Sigmoid colon (tissue), 7 donors: ENCODE measurements at places on chromosomes 5 and 9. TPM values are rescaled to one million over a fixed set of nuclear protein-coding genes. Genes with fewer than 3 reads are reported as not detected.

GRCh38 chr5:159552751-159553150 lies 222.5 kb upstream of the IL12B start:
- no peak overlapping the region for H3K27ac ChIP-seq
- H3K4me1 ChIP-seq, result no peaks in the 10 kb centered on the region
- no peaks in the 10 kb centered on the region for H3K36me3 ChIP-seq

NR5A1 gene
- polyA plus RNA-seq, result 0.60 TPM

GRCh38 chr9:97673922-97674321 lies 23.2 kb downstream of the XPA start:
- H3K4me3 ChIP-seq, result no peak overlapping the region
- H3K27me3 ChIP-seq, result no peaks in the 10 kb centered on the region
- peaks cover 23% of the 10 kb centered on the region for H3K36me3 ChIP-seq
- no peaks in the 10 kb centered on the region for H3K4me1 ChIP-seq

GRCh38 chr5:109345699-109346098 lies 64.1 kb downstream of the PJA2 start:
- H3K27me3 ChIP-seq, result no peaks in the 10 kb centered on the region
- H3K36me3 ChIP-seq, result peaks cover 16% of the 10 kb centered on the region
- H3K4me3 ChIP-seq, result no peak overlapping the region
- no peak for DNase-seq

- H3K27ac ChIP-seq, result no peak overlapping the region
- H3K4me3 ChIP-seq, result no peak overlapping the region
- no peaks in the 10 kb centered on the region for H3K4me1 ChIP-seq
- H3K36me3 ChIP-seq, result no peaks in the 10 kb centered on the region
- DNase-seq, result no peak
These were observed 106.1 kb upstream of the FBXL17 start for GRCh38 chr5:108487951-108488350.

DNA sequence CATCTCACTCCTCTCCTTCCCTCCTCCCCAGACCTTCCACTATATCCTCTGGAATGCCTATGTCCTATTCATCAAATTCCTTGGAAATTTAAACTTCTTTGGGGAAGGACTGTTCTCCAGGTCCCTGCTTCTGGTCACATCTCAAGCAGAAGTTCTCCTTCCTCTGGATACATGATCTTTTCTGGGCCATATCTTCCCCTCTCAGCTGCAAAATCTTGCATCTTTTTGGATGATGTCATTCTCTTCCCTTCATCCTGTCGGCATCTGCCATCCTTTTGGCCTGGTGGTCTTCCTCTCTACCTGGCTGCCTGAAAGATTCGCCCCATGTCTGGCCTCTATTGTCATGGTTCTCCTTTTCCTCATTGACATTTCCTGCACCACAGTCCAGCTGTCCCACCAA lies 5.2 kb upstream of the DIRAS2 start:
- no peaks in the 10 kb centered on the region for H3K36me3 ChIP-seq
- H3K4me3 ChIP-seq, result no peak overlapping the region
- peaks cover 5% of the 10 kb centered on the region for H3K4me1 ChIP-seq
- H3K27ac ChIP-seq, result no peak overlapping the region

EXOC3 gene
- polyA plus RNA-seq, result 60.9 TPM

CD274 gene
- 1.4 TPM for polyA plus RNA-seq

SHROOM1 gene
- polyA plus RNA-seq, result 25.1 TPM

- no peak overlapping the region for H3K27ac ChIP-seq
- no peak overlapping the region for H3K4me3 ChIP-seq
- no peaks in the 10 kb centered on the region for H3K36me3 ChIP-seq
- H3K4me1 ChIP-seq, result no peaks in the 10 kb centered on the region
- H3K27me3 ChIP-seq, result no peaks in the 10 kb centered on the region
- DNase-seq, result no peak
These were observed 225.4 kb upstream of the DAB2 start for GRCh38 chr5:39650008-39650762.

IDNK gene
- 22.2 TPM for polyA plus RNA-seq

DNA sequence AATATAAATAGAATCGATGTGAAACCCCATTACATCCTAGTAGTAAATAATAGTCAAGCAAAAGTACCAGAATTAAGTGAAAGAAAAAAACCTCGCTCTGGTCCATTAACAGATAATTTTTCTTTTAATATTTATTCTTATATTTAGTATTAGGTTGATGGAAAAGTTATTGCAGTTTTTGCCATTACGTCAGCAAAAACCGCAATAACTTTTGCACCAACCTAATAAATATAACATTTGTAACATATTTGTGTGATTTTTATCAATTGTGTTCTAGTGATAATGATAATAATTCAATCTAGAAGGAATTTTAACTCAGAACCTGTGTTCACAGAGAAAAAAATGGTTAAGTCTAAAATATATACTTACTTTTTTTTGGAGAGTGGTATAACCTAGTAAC lies 16.1 kb downstream of the RORB start:
- H3K27me3 ChIP-seq, result no peaks in the 10 kb centered on the region
- no peak overlapping the region for H3K4me3 ChIP-seq
- DNase-seq, result no peak
- no peaks in the 10 kb centered on the region for H3K4me1 ChIP-seq
- no peaks in the 10 kb centered on the region for H3K36me3 ChIP-seq
- no peak overlapping the region for H3K27ac ChIP-seq

TRMT10B gene
- polyA plus RNA-seq, result 5.7 TPM

- H3K27ac ChIP-seq, result no peak overlapping the region
- no peaks in the 10 kb centered on the region for H3K36me3 ChIP-seq
- no peak for DNase-seq
- no peaks in the 10 kb centered on the region for H3K4me1 ChIP-seq
- no peak overlapping the region for H3K4me3 ChIP-seq
These were observed 7.6 kb upstream of the ALDH1A1 start for GRCh38 chr9:72960446-72960845.

ZNF883 gene
- 0.69 TPM for polyA plus RNA-seq

PCAT7 gene
- not detected for polyA plus RNA-seq

GRCh38 chr9:136351252-136351800 lies 12.2 kb downstream of the DNLZ start:
- H3K27ac ChIP-seq, result no peak overlapping the region
- no peaks in the 10 kb centered on the region for H3K4me1 ChIP-seq
- H3K4me3 ChIP-seq, result no peak overlapping the region
- H3K27me3 ChIP-seq, result no peaks in the 10 kb centered on the region
- no peak for DNase-seq

CEL gene
- polyA plus RNA-seq, result 4.8 TPM

FAM151B gene
- polyA plus RNA-seq, result 1.2 TPM

- no peak overlapping the region for H3K27ac ChIP-seq
- H3K4me1 ChIP-seq, result no peaks in the 10 kb centered on the region
- no peaks in the 10 kb centered on the region for H3K36me3 ChIP-seq
- DNase-seq, result no peak
- H3K27me3 ChIP-seq, result no peaks in the 10 kb centered on the region
These were observed 10.1 kb upstream of the ADRB2 start for GRCh38 chr5:148816357-148816756.

CCDC183 gene
- 3.0 TPM for polyA plus RNA-seq

DNA sequence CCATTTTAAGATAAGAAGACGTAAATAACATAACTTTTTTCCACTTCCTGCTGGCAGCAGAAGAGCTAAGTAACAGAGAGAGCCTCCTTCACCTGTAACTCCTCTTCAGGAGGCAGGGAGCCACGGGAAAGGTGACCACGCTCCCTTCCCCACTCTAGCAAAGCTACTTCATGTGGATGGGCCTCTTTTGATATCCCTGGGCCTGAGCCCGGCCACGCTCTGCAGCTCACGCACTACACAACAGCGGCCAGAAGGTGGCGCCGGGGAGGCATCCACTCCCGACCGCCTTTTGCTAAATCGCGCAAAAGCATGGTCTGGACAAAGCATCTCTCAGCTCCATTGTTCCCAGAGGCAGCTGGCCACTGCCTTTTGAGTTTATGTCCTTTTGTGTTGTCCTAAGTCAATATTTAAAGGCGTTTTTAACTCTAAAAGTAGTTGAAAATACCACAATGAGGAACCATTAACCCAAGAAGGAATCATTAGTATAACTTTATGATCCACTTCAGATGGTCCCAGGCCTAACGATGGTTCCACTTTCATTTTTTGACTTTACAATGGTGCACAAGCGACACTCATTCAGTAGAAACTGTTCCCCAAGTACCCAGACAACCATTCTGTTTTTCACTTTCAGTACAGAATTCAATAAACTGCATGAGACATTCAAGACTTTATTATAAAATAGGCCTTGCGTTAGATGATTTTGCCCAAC lies 23.6 kb downstream of the CMBL start:
- DNase-seq, result peak; percentile 89
- H3K27ac ChIP-seq, result no peak overlapping the region
- peaks cover 28% of the 10 kb centered on the region for H3K36me3 ChIP-seq
- no peaks in the 10 kb centered on the region for H3K4me1 ChIP-seq
- no peaks in the 10 kb centered on the region for H3K27me3 ChIP-seq

PDE6A gene
- 2.8 TPM for polyA plus RNA-seq

DNA sequence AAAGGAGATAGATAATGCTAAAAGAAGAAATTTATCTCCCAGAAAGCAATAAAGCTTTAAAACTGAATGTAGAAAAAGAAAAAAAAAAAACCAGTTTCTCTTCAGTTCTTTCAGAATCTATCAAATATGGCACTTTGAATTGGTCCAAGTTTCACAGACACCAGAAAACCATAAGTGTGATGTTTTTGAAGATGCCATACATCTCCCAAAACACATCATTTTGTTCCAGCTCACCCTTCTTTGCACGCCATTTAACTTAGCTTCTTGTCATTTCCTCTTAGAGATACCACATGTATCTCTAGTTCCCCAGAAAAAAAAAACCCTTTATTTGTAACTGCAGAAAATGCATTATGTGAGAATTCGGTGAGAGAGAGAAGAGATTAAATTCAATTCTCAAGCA lies 46.1 kb upstream of the MAMDC2 start:
- no peaks in the 10 kb centered on the region for H3K4me1 ChIP-seq
- no peak for DNase-seq
- H3K36me3 ChIP-seq, result no peaks in the 10 kb centered on the region
- H3K27me3 ChIP-seq, result no peaks in the 10 kb centered on the region
- H3K27ac ChIP-seq, result peak overlapping the region; percentile 26

TNPO1 gene
- polyA plus RNA-seq, result 22.8 TPM

- peaks cover 19% of the 10 kb centered on the region for H3K4me1 ChIP-seq
- no peak for DNase-seq
- no peak overlapping the region for H3K4me3 ChIP-seq
- no peaks in the 10 kb centered on the region for H3K27me3 ChIP-seq
- H3K36me3 ChIP-seq, result no peaks in the 10 kb centered on the region
- H3K27ac ChIP-seq, result no peak overlapping the region
These were observed 2.5 kb downstream of the PTPDC1 start for GRCh38 chr9:94086486-94087345.

GRCh38 chr9:127074561-127075548 lies 47.6 kb downstream of the ANGPTL2 start:
- H3K4me1 ChIP-seq, result peaks cover 23% of the 10 kb centered on the region
- no peak overlapping the region for H3K4me3 ChIP-seq
- H3K27ac ChIP-seq, result peak overlapping the region; percentile 3
- H3K27me3 ChIP-seq, result no peaks in the 10 kb centered on the region
- H3K36me3 ChIP-seq, result peaks cover 10% of the 10 kb centered on the region
- peak; percentile 54 for DNase-seq

- H3K36me3 ChIP-seq, result no peaks in the 10 kb centered on the region
- H3K4me3 ChIP-seq, result no peak overlapping the region
- no peaks in the 10 kb centered on the region for H3K4me1 ChIP-seq
- H3K27me3 ChIP-seq, result no peaks in the 10 kb centered on the region
- no peak for DNase-seq
- no peak overlapping the region for H3K27ac ChIP-seq
These were observed 246.9 kb downstream of the MPDZ start for GRCh38 chr9:13032585-13032984.

ARSB gene
- polyA plus RNA-seq, result 4.8 TPM

- H3K27ac ChIP-seq, result no peak overlapping the region
- DNase-seq, result no peak
- no peak overlapping the region for H3K4me3 ChIP-seq
- H3K27me3 ChIP-seq, result no peaks in the 10 kb centered on the region
- no peaks in the 10 kb centered on the region for H3K36me3 ChIP-seq
These were observed 124.0 kb downstream of the GNAQ start for GRCh38 chr9:77907585-77907984.

GRCh38 chr5:160420331-160420610 lies 1.4 kb upstream of the PTTG1 start:
- H3K4me3 ChIP-seq, result no peak overlapping the region
- no peak overlapping the region for H3K27ac ChIP-seq
- H3K36me3 ChIP-seq, result peaks cover under 1% of the 10 kb centered on the region
- peaks cover 26% of the 10 kb centered on the region for H3K4me1 ChIP-seq
- DNase-seq, result no peak

KIF20A gene
- polyA plus RNA-seq, result 1.8 TPM

CORO2A gene
- polyA plus RNA-seq, result 16.8 TPM

MARVELD2 gene
- polyA plus RNA-seq, result 9.7 TPM

- H3K27me3 ChIP-seq, result no peaks in the 10 kb centered on the region
- no peaks in the 10 kb centered on the region for H3K4me1 ChIP-seq
- H3K36me3 ChIP-seq, result no peaks in the 10 kb centered on the region
- no peak overlapping the region for H3K27ac ChIP-seq
These were observed 25.7 kb upstream of the KCNV2 start for GRCh38 chr9:2691626-2692025.

DNA sequence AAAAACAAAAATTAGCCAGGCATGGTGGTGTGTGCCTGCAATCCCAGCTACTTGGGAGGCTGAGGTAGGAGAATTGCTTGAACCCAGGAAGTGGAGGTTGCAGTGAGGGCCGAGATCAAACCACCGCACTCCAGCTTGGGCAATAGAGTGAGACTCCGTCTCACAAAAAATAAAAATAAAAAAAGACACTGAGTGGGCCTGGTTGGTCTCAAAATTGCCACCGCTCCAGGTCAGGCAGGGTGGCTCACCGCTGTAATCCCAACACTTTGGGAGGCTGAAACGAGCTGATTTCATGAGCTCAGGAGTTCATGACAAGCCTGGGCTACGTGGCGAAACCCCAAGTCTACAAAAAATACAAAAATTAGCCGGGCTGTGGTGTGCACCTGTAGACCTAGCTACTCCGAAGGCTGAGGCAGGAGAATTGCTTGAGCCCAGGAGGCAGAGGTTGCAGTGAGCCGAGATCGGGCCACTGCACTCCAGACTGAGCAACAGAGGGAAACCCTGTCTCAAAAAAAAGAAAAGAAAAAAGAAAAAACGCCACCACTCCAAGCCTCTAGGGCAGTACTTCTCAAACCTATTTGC lies 1.8 kb downstream of the STK10 start:
- no peak overlapping the region for H3K27ac ChIP-seq
- DNase-seq, result peak; percentile 39
- no peaks in the 10 kb centered on the region for H3K36me3 ChIP-seq
- H3K4me3 ChIP-seq, result peak overlapping the region; percentile 79
- no peaks in the 10 kb centered on the region for H3K27me3 ChIP-seq

CCL19 gene
- 1.8 TPM for polyA plus RNA-seq

- H3K27me3 ChIP-seq, result no peaks in the 10 kb centered on the region
- H3K4me1 ChIP-seq, result no peaks in the 10 kb centered on the region
- no peaks in the 10 kb centered on the region for H3K36me3 ChIP-seq
- DNase-seq, result peak; percentile 57
- no peak overlapping the region for H3K4me3 ChIP-seq
These were observed 8.4 kb downstream of the SARDH start for GRCh38 chr9:133729617-133730281.
